Hematopoietic multipotent progenitor cell treated with erythropoietin and hydrocortisone succinate and interleukin-3 and kit ligand, for 6 days (in vitro differentiated cells): ENCODE measurements at places on chromosomes 2 and 18.

- DNase-seq: no peak
Observed at GRCh38 chr2:204901591-204901990, 356.3 kb downstream of the PARD3B start.

GRCh38 chr2:203782262-203782976 lies 76.0 kb downstream of the CD28 start:
- DNase-seq: peak; percentile 83

- DNase-seq: no peak
Observed at GRCh38 chr2:100561191-100561590, 1.6 kb upstream of the PDCL3 start.

- no peak for DNase-seq
Observed at GRCh38 chr2:204205538-204205937, 269.0 kb downstream of the ICOS start.

DNA sequence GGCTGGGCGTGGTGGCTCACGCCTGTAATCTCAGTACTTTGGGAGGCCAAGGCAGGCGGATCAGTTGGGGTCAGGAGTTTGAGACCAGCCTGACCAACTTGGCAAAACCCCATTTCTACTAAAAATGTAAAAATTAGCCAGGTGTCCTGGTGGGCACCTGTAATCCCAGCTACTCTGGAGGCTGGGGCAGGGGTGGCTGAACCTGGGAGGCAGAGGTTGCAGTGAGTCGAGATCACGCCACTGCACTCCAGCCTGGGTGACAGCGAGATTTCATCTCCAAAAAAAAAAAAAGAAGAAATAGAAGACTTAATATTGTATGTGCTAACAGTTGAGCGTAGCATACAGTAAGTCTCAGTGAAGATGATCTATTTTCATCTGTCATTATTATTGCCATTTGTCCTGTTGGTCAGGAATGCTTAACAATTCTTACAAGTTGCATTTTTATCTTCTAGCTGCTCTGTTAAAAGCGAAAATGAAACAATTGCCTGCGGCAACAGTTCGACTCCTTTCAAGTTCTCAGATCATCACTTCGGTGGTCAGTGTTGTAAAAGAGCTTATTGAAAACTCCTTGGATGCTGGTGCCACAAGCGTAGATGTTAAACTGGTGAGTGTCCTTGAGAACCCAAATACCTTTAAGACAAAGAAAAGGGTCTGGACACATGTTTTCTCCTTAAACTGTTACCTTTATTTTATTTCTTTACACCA lies 7.2 kb downstream of the PMS1 start:
- DNase-seq: no peak

DNA sequence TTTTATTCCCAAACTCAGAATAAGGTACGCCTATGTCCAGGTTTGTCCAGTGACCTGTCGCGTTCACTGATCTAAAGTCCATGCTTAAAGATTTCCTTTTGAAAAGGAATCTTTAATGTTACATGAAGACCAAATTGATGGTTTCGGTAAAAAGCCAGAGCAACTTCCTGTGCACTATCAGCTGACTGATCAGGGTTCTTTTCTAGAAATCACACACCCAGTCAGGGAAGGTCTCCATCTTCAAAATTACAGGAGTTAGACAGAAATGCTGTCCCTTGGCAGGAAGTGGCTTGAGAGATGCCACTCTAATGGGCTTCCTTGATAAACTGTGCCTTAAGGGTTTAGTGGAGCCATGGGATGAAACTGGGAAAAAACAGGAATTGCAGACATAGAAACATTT lies 14.7 kb upstream of the ARHGAP25 start:
- no peak for DNase-seq
